ENCODE measurements at places on chromosomes 6 and 20.

GRCh38 chr20:47757145-47758035 is 27.9 kb downstream of the SULF2 start:
- DNase-seq, result no peak

DNA sequence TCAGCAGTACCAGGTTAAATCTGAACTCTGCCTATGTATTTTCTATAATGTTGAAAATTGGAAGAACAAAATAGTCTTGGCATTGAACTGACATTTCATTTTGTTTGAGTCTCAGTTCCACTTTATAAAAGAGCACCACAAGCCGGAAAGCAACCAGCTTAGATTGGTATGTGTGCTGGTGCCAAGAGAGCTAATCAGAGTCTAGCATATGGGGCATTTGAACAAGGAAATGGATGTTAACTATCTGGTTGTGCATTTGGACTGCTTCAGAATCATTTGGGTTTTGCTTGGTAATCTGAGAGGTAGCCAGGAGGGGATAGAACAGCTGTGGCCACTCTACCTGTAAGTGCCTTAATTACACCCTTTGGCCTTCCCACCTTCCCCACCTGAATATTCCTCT is 184.8 kb downstream of the GRIK2 start:
- DNase-seq, result no peak

- DNase-seq, result no peak
Observed at GRCh38 chr6:161218222-161218621, 55.6 kb downstream of the AGPAT4 start.

DNA sequence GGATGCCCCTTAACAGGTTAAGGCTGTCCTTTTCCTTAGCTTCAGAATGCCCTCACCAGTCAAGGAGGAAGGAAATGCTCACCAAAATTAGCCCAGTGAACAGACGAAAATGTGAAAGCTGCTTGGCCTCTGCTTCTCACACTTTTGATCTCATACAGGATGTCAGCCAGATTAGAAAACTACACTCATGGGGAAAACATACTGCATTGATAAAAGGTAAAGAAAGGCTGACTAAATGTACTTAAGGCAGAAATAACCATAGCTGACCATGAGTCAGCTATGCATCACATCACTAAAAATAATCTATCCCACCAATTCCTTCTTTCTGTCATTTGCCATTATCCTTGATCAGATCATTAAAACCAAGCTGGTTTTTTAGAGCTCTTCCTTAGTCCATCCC is 198.4 kb upstream of the TENT5A start:
- no peak for DNase-seq

- DNase-seq, result no peak
Observed at GRCh38 chr20:39702701-39703349, 740.7 kb downstream of the DHX35 start.

DNA sequence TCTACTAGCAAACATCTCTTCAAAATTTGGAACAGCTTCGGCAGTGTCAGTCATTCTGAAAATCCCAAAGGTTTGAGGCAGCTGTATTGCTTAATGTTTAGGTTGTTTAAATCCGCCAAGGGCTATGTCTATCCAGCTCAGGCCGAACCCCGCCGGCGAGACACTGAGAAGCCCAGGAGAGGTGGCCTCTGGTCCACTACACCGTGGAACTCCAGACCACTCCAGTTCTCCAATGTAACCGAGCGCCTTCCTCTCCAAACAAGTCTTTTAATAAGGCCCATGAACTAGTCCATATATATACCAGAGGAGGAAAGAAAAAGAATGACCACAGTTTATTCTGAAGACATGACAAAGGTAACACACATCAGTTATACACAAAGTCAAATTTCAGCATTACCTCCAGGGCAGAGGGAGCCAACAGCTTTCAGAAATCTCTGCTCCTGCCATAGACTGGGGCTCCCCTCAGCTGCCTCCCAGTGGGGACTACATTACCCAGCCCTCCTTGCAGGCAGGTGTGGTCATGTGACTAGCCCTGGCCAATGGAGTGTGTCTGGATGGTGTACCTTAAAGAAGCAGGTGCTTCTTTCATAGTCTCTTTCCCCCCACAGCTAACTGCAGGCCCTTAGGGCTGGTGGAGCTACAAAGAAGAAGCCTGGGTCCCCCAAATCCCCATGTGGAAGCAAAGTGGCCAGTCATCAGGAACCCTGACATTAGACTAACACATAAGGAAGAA is at the start of gene RAMACL:
TSS of gene RAMACL (minus strand) at position 255 of the 733 bp plus-strand sequence. CDS start at position 54, 201 bp downstream.
- no peak for DNase-seq

DNA sequence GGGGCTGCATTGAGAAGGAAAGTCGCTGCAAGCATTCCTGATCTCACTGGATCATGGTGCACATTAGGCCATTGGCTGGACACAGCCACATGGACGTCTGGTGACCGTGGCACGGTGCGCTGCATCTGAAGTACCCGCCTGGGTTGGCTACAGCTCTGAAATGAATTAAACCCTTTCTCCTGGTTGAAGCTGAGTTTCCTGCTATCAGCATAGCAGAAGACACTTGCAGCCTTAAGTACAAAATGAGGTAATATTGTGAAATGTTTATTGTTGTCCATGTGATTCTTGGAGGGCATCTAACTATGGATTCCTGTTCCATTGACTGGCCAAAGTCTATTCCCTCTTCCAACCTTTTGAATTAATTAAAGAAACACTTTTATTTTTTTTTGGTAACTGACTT is 89.8 kb upstream of the ADTRP start:
- no peak for DNase-seq

- DNase-seq, result no peak
Observed at GRCh38 chr6:153898360-153899059, 140.5 kb upstream of the OPRM1 start.

DNA sequence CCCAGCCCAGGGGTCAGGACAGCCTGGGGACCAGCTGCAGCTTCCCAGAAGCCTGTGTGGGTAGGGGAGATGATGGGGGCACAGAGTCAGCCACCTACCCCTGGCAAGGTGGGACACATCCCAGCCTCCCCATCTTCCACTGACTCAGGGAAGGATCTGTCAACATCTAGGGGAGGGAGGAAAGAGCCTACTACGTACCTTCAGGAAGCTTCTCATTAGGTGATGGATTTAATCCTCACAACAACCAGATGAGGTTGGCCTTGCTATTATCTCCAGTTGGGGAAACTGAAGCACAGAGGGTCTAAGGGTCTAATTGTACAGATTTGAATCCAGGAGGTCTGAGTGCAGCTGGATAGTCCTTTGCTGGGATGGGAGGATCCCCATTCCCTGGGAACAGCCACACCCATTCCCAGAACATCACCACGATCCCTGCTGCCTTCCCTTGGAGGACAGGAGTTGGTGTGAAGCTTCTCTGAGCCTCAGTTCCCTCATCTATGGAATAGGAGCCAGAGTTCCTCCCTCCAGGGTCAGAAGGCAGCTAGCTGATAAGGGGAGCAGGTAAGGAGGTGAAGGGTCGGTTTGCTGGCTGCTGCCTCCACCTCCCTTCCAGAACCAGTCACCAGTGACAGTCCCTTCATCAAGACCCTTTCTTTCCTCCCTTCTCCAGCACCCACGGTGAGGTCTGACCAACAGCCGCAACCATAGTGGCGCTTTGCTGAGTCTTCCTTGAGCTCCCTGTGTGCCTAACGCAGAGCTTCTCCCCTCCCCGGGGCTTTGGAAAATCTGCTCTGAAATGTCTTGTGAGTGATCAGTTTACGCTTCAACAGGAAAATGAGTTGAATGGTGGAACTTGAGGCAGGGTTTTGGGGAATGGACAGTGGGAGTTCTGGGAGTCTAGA is 56.8 kb downstream of the CEBPB start:
- no peak for DNase-seq

DNA sequence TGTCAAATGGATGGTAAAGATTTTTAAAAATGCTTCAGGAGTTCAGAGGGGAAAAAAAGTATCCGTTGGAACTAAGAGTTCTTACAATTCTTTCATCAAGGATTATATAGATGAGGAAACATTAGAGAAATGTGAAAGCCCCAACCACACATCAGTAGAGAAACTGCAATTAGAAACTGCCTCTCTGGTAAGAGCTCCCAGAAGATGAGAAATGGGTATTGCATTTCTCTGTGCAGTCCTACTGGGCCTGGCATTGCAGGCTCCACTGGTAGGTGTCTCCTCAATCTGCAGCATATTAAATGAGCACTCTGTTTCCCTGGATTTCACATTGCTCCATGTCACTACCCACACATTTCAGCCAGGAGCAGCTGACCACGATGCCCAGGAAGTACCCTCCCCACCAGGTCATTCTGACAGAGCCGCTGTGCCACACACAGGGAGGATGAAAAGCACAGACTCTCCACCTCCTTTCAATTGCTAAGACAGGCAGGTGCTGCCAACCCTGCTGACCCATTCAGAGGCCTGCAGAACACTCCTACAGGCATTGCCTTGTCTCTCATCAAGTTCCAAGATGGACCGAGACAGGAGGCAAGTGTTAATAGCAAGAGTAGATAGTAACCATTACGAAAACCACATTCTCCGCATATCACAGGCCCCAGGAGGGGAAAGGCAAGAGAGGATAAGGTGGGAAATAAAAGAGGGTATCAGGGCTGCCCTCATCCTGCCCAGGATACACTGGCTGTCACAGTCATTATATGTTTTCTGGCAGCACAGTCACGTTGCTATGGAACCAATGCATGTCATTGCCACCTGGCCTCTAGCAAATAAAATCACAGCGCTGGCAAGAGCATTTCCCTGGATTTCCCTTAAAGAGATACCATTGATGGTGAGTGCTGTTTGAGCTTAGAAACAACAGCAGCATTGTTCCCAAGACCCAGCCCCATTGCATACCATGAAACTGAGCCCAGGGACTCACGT is 241.7 kb downstream of the ATXN1 start:
- no peak for DNase-seq

DNA sequence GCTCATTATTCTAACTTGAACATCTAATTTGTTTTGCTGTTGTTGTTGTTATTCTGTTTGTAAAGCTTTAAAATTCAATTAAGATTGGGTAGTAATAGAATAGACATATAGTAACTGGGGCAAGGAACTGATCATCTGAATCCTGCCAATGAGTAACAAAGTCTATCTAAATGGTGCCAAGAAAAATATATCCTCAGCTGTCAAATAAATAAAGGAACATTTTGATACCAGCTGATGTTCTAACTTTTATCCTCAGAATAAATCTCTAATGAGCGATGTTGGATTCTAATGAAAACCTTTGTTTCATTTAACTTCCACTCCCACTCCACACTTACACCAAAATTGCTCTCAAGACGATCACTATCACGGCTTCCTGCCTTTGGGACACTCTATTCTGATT is 210.9 kb downstream of the TINAG start:
- DNase-seq, result no peak

GRCh38 chr6:125562156-125562555 is 187.3 kb upstream of the HEY2 start:
- DNase-seq, result no peak

GRCh38 chr6:133540361-133540760 is 299.2 kb downstream of the EYA4 start:
- no peak for DNase-seq

DNA sequence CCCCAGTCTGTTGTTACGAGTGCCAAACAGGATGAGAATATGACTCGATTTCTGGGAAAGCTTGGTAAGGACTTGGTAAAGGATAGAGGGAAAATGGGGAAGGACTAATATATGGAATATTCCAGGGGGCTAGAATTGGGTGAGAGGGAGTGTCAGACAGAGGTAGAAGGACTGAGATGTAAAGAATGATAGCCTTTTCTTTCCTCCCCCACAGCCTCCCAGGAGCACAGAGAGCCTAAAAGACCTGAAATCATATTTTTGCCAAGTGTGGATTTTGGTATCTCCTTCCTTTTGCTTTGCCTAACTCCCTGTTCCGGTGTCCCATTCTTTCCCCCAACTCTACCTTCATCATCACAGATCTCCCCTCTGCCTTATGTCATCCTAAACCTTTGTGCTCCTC is 3.1 kb downstream of the MSH5 start:
- no peak for DNase-seq

DNA sequence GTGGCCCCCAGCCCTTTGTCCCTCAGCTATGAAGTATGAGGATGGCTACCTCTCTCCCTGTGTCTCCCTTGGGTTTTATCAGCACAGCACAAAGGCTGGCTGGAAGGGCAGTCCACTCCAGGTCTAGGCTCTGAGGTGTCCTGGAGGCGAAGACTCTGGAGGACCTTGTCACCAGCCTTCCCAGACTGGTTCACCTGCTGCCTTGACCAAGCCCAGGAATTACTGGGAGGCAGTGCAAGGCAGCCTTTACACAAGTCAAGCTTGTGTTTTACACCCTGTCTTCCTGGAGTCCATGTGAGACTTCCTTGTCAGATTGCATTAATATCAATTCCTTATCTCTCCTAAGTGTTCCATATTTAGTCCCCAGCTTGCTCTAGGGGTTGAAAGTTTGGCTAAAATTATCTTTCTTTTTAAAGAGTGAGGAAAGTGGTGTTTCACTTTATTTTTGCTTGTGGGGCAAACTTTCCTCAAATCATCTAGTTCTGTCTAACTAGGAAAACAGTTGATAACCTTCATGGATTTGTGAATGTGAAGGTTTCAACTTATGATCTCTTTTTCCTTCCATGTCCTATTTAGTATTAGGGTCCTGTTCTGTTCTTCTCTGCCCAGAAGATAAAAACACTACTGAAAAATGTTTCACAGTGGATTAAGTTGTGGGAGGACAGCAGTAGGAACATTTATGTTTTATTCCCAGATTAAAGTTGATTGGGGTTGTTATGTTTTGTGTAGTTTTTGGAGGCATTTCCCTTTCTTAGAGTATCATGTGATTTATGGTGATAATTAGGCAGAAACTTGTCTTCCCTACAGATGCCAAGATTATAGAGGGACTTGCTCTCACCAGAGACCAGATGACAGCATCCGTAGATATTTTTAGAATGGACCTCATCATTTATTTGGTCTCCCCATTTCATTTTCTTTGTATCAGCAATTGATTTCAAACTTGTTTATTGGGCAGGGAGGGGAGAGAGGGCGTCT is 114.8 kb downstream of the FOXO3 start:
- DNase-seq, result no peak

- DNase-seq, result no peak
Observed at GRCh38 chr6:89703292-89703691, 64.7 kb upstream of the LYRM2 start.

DNA sequence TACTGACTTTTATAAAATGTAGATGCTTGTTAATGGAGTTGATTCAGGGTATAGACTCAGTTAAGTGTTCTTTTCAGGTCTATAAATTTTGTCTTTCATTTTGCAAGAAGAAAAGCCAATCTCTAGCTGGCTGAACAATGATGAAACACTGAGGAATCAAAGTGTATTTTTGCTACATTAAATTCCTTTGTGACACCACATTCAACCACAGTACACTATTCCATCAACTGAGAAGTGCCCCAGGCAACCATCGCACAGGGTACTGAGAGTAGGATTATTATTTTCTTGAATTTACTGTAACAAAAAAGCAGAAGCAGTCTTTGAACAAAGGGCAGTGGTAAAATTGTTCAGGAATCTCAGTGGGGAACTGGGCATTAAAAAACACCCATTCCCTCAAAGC is 83.6 kb downstream of the PREP start:
- DNase-seq, result no peak

DNA sequence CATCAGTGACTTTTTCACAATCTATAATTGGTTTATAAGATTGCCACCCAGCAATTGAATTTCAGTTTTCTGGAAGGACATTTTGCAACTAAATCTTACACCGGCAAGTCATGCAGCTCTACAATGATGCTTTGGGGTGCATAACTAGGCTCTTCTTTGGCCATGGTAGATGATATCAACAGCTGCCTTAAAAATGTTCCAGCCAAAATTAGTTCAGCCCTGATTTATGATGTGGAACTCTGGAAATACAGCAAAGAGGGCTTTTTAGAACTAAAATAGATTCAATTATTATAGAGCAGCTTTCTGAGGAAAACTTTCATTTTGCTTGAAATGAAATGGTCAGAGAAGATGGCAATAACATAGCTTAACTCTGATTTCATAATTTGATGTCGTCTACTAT is 18.4 kb upstream of the MCM9 start:
- no peak for DNase-seq
